ENCODE measurements at places on chromosomes 7 and 10.

DNA sequence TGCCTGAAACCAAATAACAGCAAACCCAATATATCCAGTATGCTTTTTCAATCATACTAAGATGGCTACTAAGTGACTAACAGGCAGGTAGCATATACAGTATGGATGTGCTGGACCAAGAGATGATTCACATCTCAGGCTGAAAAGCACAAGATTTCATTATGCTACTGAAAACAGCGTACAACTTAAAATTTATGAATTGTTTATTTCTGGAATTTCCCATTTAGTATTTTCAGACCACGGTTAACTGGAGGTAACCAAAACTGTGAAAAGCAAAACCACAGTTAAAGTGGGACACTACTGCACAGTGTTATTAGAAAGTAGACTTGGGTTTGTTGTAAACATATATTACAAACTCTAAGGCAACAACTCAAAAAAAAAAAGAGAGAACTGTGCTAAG is 91.5 kb downstream of the KMT2C start:
- no peak for DNase-seq

DNA sequence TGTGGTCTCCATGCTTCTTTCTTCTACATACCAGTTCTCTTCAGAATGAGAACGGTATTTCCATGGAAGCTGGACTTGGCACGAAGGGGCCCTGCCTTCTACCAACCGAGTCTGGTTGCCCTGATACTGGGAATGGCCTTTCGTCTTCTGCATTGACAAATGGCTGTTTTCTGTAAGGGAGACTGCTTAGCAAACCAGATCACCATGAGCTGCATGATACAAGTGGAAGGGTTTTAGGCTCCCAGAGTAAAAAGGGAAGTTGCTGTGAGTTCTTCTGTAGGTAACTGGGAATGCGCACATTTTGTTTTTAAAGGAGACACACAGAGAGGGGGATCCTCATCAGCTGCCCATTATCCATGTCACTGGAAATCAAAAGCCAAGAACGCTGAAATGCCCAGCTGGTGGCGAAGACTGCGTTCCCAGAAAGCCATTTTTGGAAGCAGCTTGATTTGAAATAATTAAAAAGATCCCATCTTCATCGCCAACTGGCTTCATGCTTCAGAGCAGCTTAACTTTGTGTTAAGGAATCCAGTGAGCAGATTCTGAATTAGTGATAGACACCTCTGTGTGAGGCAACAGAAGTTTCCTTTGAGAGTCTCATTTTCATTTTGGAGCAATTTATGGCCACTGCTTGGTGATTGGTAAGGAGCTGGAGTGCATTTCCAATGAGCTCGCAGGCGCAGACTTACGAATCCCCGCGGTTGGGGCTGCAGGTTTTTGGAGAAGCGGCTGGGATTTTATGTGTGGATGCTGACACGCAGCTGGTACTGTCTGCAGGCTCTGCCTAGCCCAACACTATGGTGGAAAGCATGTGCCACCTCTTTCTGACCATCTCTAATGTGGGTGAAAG is 672.7 kb upstream of the FOXK1 start:
- no peak for DNase-seq

DNA sequence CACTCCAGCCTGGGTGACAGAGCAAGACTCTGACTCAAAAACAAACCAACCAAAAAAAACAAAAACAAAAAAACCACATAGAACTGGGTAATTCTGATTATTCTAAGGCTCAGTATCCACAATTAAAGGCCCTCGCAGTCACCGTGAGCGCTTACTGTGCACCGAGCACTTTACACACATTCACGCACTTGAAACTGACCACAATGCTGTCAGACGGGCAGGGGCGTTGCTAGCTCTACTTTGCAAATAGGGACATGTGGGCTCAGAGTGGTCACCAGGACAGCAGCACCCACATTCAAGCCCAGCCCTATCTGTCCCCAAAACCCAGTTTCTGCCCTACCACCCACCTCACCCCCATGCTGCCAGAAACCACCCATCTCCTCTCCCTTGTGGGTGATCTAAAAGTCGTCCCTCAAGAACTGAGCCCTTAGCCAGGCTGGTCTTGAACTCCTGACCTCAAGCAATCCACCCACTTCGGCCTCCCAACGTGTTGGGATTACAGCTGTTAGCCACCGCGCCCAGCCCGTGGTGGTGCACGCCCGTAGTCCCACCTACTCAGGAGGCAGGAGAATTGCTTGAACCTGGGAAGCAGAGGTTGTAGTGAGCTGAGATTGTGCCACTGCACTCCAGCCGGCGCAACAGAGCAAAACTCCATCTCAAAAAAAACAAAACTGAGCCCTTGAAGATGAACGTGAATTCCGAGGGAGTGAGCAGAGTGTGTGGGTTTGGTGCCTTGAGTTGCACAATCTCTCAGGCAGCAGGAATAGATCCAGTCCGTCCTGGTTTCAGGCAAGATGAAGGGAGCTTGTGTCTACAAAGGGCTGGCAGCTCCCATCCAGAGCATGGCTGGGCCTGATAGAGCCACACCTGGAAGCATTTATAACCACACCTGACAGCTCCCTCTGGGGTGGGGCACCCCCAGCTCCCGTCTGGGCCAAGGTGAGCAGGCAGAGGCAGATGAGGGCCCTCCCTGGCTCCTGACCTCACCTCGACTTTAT is 5.4 kb upstream of the HSPB1 start:
- no peak for DNase-seq

DNA sequence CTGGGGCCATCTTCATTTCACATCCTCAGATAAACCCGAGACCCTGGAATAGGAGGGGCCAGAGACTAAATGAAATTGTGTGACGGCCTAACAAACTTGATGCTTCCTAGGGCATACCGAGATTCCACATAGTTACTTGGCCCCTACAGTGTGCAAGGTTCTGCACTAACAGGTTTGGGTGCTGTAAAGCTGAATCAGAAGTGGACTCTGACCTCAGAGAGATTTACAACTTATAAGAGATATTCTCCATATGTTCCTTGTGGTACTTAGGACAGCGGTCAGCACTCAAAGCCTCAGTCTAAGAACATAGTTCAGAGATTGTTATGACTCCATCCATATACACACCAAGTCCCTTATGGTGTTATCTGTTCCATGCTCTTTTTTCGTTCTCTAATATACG is 55.1 kb upstream of the FHIP2A start:
- DNase-seq, result no peak

DNA sequence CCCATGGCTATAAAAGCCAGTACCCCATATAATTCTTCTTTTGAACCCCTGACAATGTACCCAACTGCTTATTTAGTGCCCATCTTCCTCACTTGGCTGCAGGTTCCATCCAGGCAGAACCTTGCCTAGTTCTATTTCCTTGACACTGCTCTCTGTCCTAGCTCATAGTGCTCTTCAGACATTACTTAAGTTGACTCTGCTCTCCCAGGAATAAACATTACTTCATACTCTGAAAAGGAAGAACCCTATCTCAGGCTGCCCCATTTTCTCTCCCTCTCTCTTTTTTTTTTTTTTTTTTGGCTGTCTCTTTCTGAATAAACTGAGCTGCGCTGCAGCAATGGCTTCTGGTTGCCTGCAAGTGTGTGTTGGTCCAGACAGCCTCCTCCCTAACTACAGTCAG is 21.0 kb downstream of the ACTA2 start:
- no peak for DNase-seq

- peak; percentile 29 for DNase-seq
Measured at GRCh38 chr7:129053938-129054437, 923 bp downstream of the TNPO3 start.

- DNase-seq, result no peak
Measured at GRCh38 chr7:140213684-140214074, 36.9 kb upstream of the KDM7A start.

GRCh38 chr7:156764016-156764669 is 123.6 kb downstream of the RNF32 start:
- peak; percentile 64 for DNase-seq

DNA sequence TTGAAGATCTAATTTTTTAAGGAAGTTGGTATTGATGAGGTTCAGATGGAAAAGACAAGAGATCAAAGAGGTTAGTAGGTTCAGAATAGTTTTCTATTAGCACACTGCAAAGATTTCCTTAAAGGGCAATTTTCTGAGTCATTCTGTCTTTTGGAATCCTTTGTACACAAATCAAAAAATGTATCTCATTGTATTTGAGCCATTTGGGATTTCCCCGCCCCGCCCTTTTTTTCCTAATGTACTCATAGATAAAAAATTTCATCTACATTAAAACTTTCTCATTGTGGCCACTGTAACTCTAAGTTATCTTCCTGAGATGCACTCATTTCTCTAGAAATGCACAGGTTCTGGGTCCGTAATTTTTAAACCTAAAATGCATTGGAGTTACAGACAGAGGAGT is 12.1 kb downstream of the GIMAP6 start:
- no peak for DNase-seq

DNA sequence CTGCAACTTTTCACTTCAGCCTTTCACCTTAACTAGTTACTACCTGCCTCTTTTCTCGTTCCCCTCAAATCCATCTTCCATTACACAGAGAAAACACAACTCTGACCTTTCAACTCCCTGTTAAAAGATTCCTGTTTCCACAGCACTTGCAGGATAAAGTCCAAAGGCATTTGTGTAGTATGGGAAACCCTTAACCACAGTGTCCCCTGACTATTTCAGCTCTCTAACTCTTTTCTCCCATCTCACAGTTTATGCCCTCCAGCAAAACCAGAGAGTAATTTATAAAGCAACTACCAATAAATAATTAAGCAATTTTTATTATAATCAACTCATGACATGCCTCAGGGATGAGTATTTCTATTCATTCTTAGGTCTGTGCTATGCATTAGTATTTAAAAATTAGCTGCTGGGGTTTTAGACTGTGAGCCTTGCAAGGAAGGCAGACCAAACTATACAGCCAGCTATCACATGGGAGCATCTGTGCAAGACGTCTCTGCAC is 51.0 kb downstream of the COL1A2 start:
- no peak for DNase-seq

DNA sequence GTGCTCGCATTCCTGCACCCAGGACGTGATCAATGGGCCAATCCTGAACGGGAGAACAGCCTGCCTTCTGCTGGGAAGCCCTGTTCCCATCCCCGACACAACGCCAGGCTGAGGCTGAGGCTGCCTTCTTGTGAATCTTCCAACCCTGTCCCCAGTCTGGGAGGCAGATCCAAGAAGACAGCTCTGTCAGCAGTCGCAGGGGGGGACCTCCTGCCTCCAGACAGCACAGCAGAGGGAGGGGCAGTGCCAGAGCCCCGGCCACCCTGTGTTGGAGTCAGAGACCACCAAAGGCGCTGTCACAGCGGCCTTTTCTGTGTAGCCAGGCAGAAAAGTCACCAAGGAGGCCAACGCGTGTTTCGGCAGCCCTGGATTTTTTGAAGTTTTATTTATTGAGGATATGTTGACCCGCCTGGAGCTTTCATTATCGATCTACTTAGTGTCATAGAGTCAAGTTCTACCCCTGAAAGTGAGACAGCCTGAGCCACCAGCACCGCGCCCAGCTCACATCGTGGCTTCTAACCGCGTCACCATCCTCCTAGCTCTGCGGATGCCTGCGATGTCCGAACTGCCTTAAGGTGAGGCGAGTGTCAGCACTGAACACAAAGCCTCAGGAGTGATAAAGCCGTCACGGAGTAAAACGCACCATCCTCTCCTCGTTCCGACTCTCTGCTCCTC is 86.1 kb downstream of the PTPRN2 start:
- DNase-seq, result no peak

DNA sequence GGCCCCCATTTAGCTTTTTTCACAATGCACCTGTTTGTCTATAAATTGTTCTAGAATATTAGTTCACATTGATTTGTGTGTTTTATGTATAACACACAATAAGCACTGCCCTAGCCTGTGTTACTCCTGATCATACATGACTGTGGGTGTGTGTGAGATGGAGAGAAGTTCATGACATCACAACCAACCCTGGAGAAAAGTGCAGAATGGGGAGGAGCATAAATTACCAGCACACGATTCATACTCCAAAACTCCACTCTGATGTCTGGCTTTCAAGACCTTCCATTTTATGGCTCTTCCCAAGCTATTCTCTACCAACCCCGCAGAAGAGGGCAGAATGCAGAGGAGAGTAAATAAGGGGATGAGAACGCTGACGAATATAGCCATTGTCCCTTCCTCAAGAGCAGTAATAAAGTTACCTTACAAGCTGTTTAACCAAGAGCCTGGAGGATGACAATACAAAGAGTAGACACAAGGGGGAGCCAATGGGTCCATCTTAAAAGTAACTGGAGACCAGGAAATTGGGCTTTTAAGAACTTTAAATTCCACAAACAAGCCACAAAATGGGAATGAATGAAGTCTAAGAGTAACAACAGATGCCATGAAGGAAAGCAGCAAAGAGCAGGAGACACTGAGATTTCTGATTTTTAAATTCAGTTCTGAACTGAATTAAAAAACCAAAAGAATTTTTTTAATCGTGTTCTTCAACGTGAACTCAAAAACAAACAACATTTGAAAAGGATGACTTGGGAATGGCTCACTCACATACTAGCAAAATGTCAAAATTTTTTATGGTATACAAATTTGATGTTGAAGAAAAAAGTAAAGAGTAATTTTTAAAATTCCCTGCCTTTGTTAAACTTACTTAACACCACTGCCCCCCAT is 159.6 kb downstream of the PARD3 start:
- peak; percentile 44 for DNase-seq
